ENCODE measurements at places on chromosomes 7 and 10.

GRCh38 chr10:126754966-126755365 is 84.5 kb upstream of the C10orf90 start:
- H3K4me3 ChIP-seq: no peak overlapping the region
- H3K27me3 ChIP-seq: no peaks in the 10 kb centered on the region
- no peak overlapping the region for H3K27ac ChIP-seq
- H3K36me3 ChIP-seq: no peaks in the 10 kb centered on the region
- no peaks in the 10 kb centered on the region for H3K4me1 ChIP-seq

- H3K36me3 ChIP-seq: no peaks in the 10 kb centered on the region
- H3K4me1 ChIP-seq: no peaks in the 10 kb centered on the region
- H3K27ac ChIP-seq: no peak overlapping the region
- no peak for DNase-seq
- no peaks in the 10 kb centered on the region for H3K27me3 ChIP-seq
- H3K4me3 ChIP-seq: no peak overlapping the region
Observed at GRCh38 chr10:10626734-10627133, 390.9 kb upstream of the CELF2 start.

DNA sequence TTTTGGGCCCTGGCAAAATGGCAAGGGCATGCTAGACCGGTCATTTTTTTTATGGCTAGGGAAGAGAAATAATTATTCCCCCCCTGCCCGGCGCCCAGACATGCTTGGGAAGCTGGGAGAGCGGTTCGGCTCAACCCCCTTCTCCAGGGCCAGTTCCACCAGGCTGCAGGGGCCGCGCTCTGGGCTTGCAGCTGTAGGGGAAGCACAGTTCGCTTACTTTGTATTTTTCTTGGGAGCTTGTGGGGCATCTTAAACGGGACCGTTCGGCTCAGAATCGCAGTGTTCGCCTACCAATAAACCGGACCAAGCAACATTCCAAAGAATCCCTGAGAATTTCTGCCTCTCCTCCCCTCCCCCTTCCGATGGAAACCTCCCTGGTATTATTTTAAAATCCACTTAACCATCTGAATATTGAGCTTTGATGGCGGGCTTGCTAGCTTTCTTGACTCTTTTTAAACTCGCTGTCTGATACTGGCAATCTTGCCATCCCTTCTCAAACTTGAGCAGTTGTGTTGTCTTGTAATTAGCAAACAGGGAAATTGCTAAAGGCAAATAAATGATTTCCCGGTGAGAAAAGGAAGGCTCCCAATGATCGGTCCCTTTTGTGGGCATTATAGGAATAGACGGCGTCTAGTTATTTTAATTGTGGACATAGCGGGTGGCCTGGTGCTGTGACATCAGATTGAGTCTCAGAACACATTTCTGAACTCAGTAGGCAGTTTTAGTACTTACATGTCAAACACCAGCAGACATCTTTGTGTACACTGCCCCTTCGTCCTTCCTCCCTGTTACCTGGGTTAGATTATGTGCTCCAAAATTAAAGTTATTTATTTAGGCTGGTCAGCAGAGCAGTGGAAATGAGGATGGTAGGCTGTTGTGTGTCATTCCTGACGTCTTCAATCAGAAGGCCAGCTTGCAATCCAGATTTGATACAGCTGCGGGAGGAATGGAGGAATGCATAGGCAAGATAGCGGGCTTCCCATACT is 3.4 kb downstream of the TCF7L2 start:
- no peak overlapping the region for H3K27ac ChIP-seq
- DNase-seq: no peak
- H3K4me1 ChIP-seq: peaks cover 4% of the 10 kb centered on the region
- peak overlapping the region; percentile 76 for H3K4me3 ChIP-seq
- H3K36me3 ChIP-seq: peaks cover 5% of the 10 kb centered on the region

- no peaks in the 10 kb centered on the region for H3K4me1 ChIP-seq
- DNase-seq: no peak
- peak overlapping the region; percentile 59 for H3K4me3 ChIP-seq
Observed at GRCh38 chr7:3300221-3300650, 816 bp upstream of the SDK1 start.

GRCh38 chr7:137130751-137131158 is 212.8 kb downstream of the PTN start:
- H3K4me1 ChIP-seq: no peaks in the 10 kb centered on the region
- H3K36me3 ChIP-seq: no peaks in the 10 kb centered on the region
- H3K27me3 ChIP-seq: no peaks in the 10 kb centered on the region
- H3K27ac ChIP-seq: no peak overlapping the region

GRCh38 chr7:21948887-21949540 is 3.3 kb upstream of the CDCA7L start:
- H3K4me3 ChIP-seq: no peak overlapping the region
- no peaks in the 10 kb centered on the region for H3K27me3 ChIP-seq
- H3K4me1 ChIP-seq: no peaks in the 10 kb centered on the region
- DNase-seq: no peak
- H3K36me3 ChIP-seq: no peaks in the 10 kb centered on the region

DNA sequence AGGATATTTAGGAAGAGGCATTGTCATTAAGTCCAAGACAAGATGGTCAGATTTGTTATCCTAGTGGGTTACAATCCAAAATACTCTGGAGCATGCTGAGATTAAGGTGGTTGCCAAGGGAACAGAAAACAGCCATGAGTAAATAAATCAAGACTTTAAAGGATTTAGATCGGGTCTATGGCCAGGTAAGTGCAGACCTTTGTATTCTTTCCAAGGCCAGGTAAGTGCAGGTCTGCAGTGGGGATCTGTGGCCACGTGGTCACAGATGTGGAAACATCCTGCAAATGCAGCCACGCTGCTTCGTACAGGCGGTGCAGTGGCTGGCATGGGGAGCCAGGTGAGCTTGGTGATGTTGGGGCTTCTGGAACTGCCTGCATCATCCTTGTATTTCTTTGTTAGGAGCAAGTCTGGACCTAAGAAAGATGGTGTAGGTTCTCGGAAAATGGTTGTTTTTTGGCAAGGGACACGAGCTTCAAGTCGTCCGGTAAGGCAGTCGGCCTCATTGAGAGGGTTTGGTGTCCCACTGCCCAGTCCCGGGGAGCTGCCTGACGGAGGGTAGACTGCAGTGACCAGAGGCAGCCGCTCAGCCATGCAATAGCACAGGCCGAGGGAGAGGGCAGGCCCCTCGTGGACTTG is 21.8 kb downstream of the ZNF775 start:
- H3K27ac ChIP-seq: peak overlapping the region; percentile 98
- no peak for DNase-seq
- peaks cover 28% of the 10 kb centered on the region for H3K4me1 ChIP-seq
- no peaks in the 10 kb centered on the region for H3K27me3 ChIP-seq
- H3K36me3 ChIP-seq: peaks cover 17% of the 10 kb centered on the region

DNA sequence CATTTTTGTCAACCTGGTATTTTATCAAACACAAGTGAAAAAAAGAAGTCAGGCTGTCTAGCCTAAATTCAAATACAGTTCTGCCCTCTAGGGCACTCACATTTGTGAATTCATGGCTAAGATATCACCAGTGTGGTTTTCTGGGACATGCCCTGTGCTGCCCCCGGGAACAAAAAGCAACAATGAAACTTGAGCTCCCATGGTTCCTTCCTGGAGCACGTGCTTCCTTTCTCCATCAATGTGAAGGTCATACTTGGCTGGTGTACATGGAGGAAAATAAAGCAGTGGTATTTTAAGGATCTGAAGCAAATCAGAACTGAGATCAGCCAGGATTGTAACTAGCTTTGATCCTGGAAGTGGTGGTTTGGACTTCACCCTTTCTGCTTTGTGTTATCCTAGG is 128.9 kb upstream of the FRMD4A start:
- H3K27me3 ChIP-seq: no peaks in the 10 kb centered on the region
- no peak overlapping the region for H3K4me3 ChIP-seq
- DNase-seq: no peak
- no peak overlapping the region for H3K27ac ChIP-seq
- H3K4me1 ChIP-seq: no peaks in the 10 kb centered on the region
- no peaks in the 10 kb centered on the region for H3K36me3 ChIP-seq

DNA sequence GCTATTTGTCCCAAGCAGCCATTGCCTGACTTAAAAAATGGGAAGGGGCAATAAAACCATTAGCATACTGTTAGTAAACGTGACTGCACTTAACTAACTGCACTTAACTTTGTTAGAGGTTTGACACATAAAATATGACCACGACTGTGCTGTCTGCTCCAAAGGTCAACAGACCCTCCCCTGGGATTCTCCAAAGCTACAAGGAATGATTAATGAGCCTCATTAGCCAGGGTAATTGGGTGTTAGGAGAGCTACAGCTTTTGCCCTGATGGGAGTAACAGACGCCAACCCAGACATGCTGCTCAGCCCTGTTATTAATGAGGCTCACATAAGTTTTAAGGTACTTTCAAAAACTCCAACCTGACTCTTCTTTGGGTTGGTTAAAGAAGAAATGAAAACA is 129.4 kb upstream of the PLPP4 start:
- no peak for DNase-seq
- H3K4me1 ChIP-seq: no peaks in the 10 kb centered on the region
- H3K27ac ChIP-seq: no peak overlapping the region

- H3K27ac ChIP-seq: no peak overlapping the region
- DNase-seq: no peak
- peaks cover 11% of the 10 kb centered on the region for H3K36me3 ChIP-seq
- H3K27me3 ChIP-seq: no peaks in the 10 kb centered on the region
- H3K4me1 ChIP-seq: no peaks in the 10 kb centered on the region
- H3K4me3 ChIP-seq: no peak overlapping the region
Observed at GRCh38 chr7:100053215-100053614, 3.6 kb downstream of the ZSCAN21 start.

- H3K36me3 ChIP-seq: no peaks in the 10 kb centered on the region
- H3K4me1 ChIP-seq: no peaks in the 10 kb centered on the region
- no peaks in the 10 kb centered on the region for H3K27me3 ChIP-seq
- DNase-seq: no peak
- no peak overlapping the region for H3K4me3 ChIP-seq
- H3K27ac ChIP-seq: no peak overlapping the region
Observed at GRCh38 chr10:130038611-130039109, 72.0 kb downstream of the C10orf143 start.

DNA sequence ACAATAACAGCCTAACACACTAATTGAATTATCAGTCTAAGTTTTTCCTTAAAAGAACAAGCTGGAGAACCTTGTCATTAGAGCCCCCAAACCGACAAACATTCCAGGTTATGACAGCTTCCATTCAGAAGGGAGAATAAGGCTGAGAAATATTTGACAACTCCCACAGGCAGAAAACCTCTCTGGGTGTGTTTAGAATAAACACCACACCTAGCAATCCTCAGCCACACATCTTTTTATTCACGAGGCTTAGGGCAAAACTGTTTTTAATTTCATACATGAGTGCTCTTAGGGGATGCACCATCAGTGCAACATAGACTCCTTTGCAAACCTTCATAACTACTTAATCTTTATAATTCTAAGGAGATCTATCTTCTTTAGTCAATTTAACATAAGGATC is 24.2 kb downstream of the STN1 start:
- H3K27ac ChIP-seq: no peak overlapping the region
- H3K4me3 ChIP-seq: no peak overlapping the region
- no peaks in the 10 kb centered on the region for H3K27me3 ChIP-seq
- no peaks in the 10 kb centered on the region for H3K4me1 ChIP-seq
- H3K36me3 ChIP-seq: peaks cover 9% of the 10 kb centered on the region
- no peak for DNase-seq

DNA sequence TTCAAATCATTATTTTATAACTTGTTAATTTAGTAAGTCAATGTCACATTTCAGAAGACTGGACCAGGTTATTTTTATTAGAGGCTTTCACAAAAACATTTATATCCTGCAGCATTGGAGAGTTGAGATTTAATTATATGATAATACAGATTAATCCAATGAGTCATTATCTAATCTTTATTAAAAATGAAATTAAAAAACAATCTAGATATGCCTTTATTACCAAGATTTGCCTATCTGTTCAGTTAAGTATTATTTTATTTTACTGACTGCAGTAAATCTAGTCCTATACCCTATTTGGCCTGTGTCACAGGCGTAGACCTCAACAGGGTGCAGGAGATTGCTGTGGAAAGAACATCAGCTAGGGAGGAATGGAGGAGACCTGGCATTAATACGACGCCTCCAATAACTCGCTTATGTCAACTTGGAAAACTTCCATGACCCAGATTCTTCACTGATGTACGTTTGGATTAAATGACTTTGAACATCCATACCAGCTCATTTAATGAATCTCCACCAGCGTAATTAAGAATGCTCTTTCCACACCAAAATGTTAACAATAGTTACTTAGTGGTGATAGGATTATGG is 18.2 kb downstream of the PAXIP1 start:
- H3K4me1 ChIP-seq: no peaks in the 10 kb centered on the region
- H3K36me3 ChIP-seq: peaks cover 5% of the 10 kb centered on the region
- H3K27ac ChIP-seq: no peak overlapping the region
- DNase-seq: no peak
- no peaks in the 10 kb centered on the region for H3K27me3 ChIP-seq
- no peak overlapping the region for H3K4me3 ChIP-seq

GRCh38 chr10:66329147-66329546 is 596.7 kb upstream of the LRRTM3 start:
- no peaks in the 10 kb centered on the region for H3K27me3 ChIP-seq
- DNase-seq: peak; percentile 33
- peaks cover 2% of the 10 kb centered on the region for H3K4me1 ChIP-seq
- no peak overlapping the region for H3K4me3 ChIP-seq
- H3K27ac ChIP-seq: no peak overlapping the region

- no peaks in the 10 kb centered on the region for H3K4me1 ChIP-seq
- H3K27me3 ChIP-seq: no peaks in the 10 kb centered on the region
- no peak overlapping the region for H3K27ac ChIP-seq
- H3K36me3 ChIP-seq: no peaks in the 10 kb centered on the region
- no peak overlapping the region for H3K4me3 ChIP-seq
- no peak for DNase-seq
Observed at GRCh38 chr7:48011951-48012350, 17.0 kb downstream of the SUN3 start.

DNA sequence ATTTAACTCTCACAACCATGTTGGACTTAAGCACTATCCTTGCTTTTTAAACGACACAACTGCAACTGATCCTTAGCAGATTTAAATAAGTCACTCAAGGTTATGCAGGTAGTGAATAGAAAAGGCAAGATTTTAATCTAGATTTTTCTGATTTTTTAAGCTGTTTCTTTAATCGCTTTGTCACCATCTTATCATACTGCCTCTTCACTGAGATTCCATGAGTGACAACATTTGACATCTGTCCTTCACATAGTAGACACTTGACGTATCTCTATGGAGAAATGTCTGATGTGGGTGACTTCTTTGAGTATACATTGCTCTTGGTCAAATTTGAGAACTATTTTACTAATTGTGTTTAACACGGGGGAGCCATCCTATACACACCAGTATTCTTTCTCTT is 839.7 kb downstream of the GATA3 start:
- H3K36me3 ChIP-seq: no peaks in the 10 kb centered on the region
- H3K27me3 ChIP-seq: no peaks in the 10 kb centered on the region
- no peak overlapping the region for H3K27ac ChIP-seq
- H3K4me1 ChIP-seq: no peaks in the 10 kb centered on the region
